ENCODE measurements at places on chromosomes 1 and 21.
A peak's percentile ranks its signal among the peaks of the same experiment; 100 is the strongest.

DNA sequence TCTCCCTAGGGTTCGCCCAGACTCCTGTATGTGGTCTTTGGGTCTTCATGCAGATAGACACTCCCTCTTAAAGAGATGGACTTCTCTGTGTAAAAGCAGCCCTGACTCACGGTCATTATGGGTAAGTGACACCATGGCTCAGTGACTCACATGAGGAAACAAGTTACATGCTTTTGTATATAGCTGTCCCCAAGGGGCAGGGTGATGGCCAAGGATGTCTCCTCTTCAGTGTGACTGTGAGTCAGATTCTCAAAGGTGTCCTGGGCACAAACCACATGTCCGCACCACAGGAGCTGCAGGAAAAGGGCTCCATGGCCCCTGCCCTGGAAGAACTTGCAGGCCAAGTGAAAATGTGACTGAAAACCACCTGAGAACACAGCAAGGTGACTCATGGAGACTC lies 380.4 kb downstream of the NPHP4 start:
- no peak for DNase-seq

DNA sequence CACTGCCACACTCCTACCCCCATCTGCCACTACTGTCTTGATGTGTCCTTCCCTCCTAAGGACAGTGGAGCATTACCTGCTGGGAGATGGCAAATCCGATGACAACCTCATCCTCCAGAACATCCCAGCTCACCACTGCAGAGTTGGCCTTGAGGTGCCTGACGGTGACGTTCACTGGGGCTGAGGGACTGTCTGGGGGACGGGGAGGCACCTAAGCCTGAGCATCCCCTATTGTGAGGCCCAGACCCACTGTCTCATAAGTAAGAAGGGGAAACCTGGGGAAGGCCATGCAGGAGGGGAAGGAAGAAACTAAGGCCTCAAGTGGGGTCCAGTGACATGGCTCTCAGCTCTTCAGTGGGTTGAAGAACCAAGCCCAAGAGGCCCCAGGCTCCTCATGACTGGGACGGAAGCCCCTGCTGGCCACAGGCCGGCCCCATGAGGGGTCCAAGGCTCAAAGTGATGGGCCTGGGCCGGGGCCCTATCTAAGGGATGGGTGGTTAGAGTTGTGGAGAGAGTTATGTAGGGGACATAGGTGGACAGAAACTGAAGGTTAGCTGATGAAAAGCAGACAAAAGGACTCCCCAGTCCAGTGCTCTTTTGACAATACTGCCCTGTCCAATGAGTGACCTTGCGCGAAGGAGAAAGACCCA lies 1.8 kb downstream of the FNDC5 start:
- DNase-seq: no peak

DNA sequence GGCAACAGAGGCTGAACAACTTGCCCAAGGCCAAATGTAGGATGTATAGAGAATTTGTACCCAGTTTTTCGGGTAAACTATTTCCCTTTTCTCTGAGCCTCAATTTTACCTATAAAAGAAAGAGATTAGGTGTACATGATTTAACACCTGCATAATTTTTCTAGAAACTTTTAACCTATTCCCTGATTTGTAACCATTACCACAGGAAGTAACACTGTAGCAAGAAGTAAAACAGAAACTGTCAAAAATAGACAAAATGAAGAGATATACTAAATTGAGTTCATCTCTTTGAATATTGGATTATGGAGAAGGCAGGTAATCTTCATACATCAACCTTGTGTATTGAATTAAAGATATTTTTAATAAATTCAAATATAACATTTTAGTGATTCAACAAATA lies 136.2 kb downstream of the ZC3H11B start:
- no peak for DNase-seq

GRCh38 chr1:23848673-23849616 lies 19.1 kb downstream of the FUCA1 start:
- DNase-seq: no peak

- DNase-seq: no peak
These were observed 118.7 kb downstream of the SLC5A9 start for GRCh38 chr1:48341221-48341620.

GRCh38 chr1:167723707-167724323 lies 2.0 kb downstream of the MPZL1 start:
- no peak for DNase-seq

DNA sequence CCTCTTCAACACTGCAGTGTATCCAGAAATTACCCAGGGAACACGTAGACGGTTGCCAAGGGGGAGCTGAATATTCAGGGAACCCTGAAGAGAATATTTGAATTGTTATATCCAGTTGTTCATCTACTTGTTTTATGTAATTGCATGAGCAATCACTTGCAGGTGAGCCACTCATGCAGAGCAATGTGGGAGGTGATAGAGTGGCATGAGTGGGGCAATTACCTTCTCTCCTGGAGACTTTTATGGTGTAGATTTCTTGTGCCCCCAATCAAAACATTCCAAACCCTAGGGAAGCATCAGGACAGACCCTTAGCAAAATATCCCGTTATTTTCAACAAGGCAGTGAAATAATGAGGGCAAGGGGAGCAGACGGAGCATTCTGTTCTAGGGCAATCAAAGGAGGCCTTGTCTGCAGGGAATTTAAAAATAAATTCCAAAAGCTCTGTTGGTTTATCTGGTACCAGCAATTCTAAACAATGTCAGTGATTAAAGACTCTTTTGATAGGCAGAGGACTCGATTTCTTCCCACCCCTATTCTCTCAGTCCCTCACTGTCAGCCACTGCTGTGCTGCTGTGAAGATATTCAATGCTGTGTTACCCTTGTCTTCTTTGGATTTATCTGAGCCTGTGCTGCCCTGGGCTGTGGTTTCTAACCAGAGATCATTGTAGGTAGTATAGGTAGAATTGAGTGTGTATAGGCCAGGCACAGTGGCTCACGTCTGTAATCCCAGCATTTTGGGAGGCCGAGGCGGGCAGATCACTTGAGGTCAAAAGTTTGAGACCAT lies 180.2 kb upstream of the MAP1LC3C start:
- DNase-seq: no peak

DNA sequence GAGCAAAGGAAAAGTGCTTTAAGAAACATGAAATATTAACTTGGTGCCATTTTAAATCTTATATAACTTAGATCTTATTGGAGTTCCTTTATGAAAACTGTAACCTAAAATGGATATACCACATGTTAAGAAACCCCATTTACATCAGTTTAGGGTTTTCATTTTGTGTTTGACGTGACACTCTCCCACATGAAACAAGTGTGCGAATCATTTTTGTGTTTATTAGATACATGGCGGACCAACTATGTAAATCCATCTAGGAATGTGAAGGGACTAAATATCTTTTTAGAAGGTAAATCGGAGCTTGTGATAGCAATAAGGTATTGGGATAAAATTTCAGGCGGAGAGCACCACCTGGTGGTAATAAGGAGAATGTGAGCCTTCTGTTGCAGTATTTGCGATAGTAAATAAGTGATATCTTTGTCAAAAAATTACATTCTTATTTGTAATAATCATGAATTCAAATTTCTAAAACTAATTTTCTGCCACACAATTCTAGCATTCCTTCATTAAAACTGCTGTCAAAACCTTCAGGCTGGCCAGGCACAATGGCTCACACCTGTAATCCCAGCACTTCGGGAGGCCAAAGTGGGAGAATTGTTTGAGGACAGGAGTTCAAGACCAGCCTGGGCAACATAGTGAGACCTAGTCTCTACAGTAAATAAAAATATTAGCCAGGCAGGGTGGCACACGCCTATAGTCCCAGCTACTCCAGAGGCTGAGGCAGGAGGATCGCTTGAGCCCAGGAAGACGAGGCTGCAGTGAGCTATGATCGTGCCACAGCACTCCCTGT lies 31.3 kb downstream of the SMAP2 start:
- DNase-seq: peak; percentile 86

GRCh38 chr1:180151508-180151907 lies 3.2 kb upstream of the QSOX1 start:
- DNase-seq: no peak

DNA sequence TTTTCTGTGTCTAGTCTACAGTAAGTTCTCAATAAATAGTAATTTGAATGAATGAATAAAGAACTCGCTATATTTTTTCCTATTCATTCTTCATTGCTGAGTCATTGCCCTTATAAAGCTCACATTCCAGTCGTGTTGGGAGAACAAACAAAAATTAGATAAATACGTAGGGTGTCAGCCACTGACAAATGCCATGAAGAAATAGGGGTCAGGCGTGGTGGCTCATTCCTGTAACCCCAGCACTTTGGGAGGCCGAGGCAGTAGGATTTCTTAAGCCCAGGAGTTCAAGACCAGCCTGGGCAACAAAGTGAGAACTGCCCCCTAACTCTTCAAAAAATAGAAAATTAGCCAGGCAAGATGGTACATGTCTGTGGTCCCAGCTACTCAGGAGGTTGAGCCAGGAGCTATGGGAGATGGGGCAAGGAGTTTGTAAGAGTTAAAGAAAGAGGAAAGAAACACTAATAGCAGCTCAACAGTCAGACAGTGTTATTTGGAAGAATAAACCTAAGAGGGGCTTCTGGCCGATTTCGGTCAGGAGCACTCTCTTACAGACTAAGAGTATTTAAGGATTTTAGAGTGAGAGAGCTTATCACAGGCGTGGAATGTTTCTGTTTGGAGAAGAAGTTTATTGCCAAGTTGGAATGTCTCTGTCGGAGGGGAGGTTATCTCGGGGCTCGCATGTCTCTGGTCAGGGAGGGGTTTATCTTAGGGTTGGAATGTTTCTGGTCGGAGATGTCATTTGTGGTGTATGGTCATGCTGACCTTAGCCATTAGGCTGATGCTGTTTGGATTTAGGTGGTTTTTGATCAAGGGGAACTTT lies 1.8 kb upstream of the CHML start:
- no peak for DNase-seq

DNA sequence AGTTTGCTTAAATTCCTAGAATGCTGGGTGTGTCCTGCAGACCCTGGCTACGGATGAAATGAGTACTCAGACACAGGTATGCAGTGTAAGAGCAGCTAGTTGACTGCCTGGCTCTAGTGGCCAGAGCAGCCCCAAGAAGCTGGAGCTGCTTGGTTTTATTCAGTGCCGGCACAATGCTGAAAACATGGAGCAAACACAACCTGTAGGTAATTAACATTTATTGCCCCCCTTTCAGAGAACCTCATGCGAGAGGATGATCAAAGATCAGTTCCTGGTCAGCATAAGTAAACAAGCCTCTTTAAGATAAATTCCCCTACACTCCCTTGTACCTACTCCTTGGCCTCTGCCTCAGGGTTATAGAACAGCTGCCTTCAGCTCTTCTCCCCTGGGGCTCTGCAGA lies 43.2 kb downstream of the MRPS6 start:
- no peak for DNase-seq

- peak; percentile 98 for DNase-seq
These were observed at the start of gene WDR47 for GRCh38 chr1:109041621-109042468. Gene WDR47, minus strand, starts transcription at chr1:109042102. Its CDS starts 18,590 bp downstream, at chr1:109023512.

- DNase-seq: no peak
These were observed 1383.1 kb upstream of the ADGRL2 start for GRCh38 chr1:80417671-80418070.

DNA sequence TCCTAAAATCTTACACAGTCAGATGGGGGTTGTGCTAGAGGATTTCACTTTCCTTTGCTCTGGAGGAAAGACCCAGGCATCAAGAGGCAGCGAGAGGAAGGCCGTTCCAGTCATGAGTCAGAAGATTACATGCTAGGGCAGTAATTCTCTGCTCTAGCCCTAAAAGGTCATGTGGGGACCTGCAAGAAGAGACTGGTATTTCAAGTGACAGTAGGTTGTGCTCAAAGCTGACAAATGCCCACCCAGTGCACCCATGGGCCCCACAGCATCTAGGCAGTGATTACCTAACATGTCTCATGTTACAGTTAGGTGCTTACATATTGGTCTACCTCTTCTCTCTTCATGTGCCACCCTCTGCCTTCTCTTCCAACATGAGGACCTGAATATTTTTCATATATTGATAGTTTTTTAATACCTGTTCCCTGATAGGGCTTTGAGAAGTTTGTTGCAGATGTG lies 99.7 kb upstream of the BEND5 start:
- DNase-seq: no peak

DNA sequence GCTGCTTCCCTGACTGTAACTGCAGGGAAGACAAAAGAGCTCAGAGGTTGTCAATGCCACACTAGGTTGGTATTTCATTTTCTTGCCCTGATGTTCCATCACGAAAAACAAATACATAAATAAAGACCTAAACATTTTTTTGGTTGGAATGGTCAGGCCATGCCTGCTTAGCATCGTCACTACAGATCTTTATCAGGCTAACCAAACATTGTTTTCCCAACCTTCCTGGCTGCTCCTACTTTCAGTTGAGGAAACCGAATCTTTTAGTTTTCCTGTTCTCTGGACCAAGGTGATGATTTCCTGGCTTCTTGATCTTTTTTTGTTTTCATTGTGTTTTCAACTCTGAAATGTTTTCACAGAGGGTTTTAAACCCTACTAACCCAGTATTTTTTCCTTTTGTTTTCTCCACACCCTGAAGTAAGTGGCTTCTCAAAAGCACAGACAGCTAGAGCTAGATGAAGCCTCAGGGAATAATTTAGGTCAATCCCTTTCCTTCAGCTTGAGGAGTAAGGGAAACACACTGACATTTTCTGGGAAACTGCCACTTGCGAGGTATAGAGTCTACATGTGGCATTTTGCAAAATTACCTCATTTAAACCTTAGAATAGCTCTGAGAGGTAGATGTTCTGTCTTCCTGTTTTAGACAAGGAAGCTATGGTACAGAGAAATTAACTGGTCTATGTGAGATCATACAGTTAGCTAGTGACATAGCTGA lies 67.2 kb upstream of the CNN3 start:
- no peak for DNase-seq

- no peak for DNase-seq
These were observed 232.0 kb upstream of the PLXNA2 start for GRCh38 chr1:208475951-208476845.

DNA sequence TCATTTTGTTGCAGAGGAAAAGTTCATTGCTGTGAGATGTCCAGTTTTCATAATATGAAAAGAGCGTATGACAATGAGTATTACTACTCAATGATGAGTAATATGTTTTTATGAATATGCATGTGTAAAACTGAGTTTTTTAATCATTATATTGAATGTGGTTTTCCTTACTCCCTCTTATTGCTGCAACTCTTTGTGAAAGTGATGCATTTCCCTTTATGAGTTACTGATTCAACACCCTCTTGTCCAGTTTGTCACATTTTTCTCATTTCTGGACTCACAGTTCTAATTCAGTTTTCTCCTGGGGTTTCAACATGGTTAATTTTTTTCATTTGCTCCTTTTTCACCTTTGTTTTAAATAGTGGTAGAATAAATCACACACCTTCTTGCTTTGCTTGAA lies 35.2 kb upstream of the KCNJ15 start:
- DNase-seq: no peak

GRCh38 chr1:200963076-200963475 lies 60.4 kb downstream of the KIF21B start:
- no peak for DNase-seq
